ENCODE measurements at places on chromosomes 2 and 18.

GRCh38 chr2:17125989-17126620, 392.1 kb downstream of the RAD51AP2 start:
- no peak for DNase-seq

- no peak for DNase-seq
Measured at GRCh38 chr2:97714084-97714949, 941 bp downstream of the ZAP70 start.

GRCh38 chr2:31255911-31256571, 22.1 kb downstream of the EHD3 start:
- DNase-seq: no peak

DNA sequence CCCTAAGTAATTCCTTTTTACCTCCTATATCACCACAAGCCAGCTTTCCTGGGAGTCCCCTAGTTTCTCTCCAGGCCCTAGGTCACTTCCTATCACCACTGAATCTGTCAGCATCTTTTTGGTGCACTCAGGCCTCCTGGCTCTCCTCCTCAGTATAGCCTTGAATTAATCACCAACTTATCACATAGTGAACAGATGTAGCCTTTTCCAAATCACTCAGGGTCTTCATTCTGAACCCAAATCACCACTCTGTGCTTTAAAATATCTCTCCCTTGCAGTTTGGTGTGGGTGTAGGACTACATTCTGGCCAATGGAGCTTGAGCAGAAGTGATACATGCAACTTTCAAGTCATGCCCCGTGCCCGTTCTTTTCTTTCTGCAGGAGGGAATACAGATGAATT, 29.6 kb upstream of the ATP8B1 start:
- no peak for DNase-seq

DNA sequence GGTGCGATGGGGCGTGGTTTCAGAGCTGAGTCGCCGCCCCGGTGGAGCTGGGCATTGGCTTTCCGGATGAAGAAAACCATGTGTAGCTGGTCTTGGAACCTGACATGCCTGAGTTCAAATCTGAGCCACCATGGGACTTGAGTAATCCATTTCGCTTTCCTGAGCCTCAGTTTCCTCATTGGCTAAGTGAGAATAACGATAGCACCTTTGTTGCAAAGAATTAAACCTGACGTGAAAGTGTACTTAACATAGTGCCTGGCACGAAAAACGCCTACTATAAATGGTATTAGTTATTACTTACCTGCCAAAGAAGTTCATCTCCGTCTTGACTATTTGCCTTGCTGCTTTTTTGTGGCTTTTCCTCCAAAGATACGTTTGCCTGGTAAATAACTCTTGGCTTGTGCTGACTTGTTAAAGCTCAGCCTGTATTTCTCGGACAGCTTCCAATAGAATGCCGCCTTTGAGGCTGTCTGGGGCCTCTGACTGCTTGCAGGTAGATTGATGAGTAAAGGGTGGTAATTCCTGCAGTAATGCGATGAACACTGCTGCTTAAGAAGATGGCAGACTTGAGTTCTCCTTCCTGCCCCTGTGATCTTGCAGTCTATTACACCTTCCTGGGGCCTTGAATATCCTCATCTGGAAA, 1.3 kb downstream of the CDCA7 start:
- no peak for DNase-seq

DNA sequence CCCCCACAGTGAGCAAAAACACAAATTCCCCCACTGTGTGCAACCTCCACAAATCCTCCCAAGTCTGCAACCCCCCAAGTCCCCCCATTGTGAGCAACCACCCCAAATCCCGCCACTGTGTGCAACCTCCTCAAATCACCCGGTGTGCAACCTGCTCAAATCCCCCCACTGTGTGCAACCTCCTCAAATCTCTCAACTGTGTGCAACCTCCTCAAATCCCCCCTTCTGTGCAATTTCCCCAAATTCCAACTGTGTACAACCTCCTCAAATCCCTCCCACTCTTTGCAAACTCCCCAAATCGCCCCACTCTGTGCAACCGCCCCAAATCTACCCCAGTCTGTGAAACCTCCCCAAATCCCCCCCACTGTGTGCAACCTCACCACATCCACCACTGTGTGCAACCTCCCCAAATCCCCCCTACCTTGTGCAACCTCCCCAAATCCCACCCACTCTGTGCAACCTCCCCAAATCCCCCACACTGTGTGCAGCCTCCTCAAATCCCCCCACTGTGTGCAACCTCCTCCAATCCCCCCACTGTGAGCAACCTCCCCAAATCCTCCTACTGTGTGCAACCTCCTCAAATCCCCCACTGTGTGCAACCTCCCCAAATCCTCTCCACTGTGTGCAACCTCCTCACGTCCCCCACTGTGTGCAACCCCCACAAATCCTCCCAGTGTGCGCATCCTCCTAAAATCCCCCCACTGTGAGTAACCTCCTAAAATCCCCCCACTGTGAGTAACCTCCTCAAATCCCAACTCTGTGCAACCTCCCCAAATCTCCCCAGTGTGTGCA, 115.2 kb downstream of the TPO start:
- DNase-seq: no peak

DNA sequence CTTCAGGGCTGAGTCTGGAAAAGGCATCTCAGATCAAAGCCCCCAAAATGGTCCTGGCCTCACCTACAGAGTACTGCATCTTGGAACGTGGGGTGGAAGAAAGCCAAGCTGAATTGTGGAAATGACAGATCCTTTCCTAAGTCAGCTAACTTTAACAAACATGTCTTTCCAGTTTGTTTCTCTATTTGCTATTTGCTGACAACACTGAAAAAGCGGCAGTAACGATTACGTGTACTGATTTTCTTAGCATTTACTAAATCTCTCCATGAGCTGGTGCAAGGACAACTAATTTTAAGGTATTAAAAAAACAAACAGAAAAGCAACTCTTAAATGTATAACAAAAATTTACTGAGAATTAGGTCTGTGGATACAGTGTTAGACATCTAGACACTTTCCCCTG, 1.1 kb downstream of the HIBCH start:
- no peak for DNase-seq

DNA sequence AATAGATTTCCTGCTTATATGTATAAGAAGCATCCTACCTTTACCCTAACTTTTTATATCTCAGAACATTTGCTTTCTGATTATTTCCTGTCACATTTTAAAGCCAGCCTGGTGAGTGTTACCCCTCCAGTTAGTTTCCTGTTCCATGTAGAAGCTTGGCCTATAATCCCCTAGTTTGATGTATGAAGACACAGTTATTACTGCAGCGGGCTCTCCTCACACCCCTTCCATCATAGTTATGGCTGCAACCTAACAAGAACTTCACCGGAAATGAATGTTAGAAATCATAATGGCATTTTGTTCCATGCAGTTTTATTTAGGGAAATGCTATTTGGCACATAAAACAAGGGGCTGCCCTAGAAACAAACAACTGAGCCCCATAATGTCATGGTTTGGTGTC, 400.2 kb upstream of the SETBP1 start:
- no peak for DNase-seq

GRCh38 chr18:9614401-9615279, at the start of gene PPP4R1:
Gene PPP4R1, minus strand, starts transcription at chr18:9614559. Its CDS starts 75 bp downstream, at chr18:9614484.
- peak; percentile 67 for DNase-seq

DNA sequence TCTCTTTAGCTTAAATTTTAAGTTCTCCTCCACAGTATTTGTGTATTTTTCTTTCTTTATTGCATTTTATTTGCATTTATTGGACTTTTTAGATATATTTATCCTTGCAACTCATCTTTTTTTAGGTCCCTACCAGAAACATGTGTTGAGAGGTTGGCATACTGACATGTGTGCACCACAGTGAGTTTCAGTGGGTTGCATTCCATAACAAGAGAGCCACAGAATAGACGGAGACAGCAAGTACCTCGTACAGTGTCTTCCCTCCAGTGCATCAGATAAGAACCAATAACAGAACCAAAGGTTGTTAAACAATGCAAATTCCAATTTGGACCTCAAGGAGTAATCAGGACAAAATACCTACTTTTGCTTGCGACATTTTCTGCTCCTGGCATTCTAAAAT, 111.9 kb downstream of the DNAH7 start:
- no peak for DNase-seq

DNA sequence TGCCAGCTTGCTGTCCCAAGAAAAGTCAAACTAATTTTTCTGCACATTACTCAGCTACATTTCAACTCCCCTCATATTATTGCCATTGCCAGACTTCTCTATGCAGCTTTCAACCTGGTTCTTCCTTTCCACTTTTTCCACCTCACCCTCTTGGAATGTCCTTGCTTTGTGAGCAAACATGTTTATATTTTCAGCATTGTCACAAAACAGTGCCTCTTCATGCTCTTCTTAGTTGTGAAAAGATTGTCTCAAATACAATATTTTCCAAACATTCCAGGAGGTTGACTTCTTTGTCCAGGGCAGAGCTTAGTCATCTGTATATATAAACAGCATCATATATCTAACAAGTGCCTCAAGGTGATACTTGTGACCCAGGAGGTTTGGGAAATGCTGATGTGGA, 803.3 kb upstream of the CELF4 start:
- no peak for DNase-seq

DNA sequence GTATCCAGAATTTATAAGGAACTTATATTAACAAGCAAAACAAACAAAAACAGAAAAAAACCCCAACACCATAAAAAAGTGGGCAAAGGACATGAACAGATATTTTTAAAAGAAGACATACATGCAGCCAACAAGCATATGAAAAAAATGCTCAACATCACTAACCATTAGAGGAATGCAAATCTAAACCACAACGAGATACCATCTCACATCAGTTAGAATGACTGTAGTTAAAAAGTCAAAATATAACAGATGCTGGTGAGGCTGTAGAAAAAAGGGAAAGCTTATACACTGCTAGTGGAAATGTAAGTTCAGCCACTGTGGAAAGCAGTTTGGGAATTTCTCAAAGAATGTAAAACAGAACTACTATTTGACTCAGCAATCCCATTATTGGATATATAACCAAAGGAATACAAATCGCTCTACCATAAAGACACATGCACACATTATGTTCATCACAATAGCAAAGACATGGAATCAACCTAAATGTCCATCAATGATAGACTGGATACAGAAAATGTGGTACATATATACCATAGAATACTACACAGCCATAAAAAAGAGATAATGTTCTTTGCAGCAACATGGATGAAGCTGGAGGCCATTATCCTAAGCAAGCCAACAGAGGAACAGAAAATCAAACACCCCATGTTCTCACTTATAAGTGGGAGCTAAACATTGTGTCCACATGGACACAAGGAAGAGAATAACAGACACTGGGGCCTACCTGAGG, 25.3 kb downstream of the PREPL start:
- no peak for DNase-seq

- DNase-seq: no peak
Measured at GRCh38 chr2:54677476-54678265, 45.8 kb upstream of the EML6 start.

GRCh38 chr2:100235098-100235497, 87.2 kb downstream of the LONRF2 start:
- DNase-seq: peak; percentile 66

DNA sequence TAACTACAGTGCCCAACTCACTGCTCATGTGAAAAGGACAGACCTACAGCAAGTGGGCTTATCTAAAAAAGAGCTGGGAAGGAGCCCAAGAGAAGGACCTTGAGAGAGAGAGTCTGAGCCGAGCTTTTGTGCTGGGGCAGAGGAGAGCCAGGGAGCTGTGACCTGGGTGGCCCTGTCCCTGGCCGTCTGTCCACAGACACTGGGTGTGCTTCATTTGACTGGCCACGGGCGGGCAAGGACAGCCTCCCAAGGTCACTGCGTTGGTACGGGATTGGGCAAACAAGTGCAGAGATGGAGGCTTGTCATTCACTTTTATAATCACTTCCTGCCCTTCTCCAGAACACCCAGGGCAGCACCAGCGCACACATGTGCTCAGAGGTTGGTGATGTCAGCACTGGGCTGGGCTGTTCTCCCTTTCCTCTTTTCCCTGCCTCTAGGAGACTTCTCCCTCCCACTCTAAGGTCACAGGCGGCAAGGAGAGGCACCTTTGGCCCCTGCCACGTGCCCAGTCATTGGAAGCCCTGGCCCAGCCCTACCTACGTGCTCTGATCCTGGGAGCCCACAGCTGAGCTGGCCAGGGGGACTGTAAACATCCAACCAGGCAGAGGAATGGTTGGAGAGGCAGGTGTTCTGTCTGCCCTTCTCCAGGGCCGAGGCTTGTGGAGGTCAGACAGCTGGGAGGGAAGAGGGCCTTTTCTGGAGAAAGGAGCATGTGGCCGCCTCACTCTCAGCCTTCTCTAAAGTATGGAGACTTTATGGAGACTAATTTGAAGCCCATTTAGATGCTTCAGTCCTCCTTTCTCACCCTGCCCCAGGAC, 6.4 kb upstream of the PSD4 start:
- peak; percentile 46 for DNase-seq

DNA sequence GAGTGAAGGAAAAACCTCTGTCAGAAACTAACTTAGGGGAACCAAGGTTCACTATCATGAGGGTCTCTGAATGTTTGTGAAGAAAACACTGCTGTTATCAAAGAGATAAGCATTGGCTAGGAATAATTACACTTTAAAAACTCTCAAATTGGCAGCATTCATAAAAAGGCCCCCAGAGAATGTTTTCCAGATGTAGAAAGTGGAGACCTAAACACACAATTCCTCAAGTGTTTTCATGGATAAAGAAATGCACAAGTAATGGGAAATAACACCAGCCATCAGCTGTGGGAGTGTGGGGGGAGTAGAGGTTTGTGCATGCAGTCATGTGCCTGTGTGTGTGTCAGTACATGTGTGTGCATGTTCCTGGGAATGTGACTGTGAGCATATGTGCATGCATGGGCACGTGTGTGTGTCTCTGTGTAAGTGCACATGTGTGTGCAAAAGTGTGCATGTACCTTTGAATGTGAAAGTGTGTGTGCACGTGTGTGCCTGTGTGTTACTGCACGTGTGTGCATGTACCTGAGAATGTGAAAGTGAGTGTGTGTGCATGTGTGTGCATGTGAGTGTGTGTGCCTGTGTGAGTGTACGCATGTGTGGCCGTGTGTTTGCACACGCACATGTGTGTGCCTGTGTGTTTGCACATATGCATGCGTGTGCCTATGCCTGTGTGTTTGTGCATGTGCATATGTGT, 854.3 kb upstream of the SALL3 start:
- no peak for DNase-seq

DNA sequence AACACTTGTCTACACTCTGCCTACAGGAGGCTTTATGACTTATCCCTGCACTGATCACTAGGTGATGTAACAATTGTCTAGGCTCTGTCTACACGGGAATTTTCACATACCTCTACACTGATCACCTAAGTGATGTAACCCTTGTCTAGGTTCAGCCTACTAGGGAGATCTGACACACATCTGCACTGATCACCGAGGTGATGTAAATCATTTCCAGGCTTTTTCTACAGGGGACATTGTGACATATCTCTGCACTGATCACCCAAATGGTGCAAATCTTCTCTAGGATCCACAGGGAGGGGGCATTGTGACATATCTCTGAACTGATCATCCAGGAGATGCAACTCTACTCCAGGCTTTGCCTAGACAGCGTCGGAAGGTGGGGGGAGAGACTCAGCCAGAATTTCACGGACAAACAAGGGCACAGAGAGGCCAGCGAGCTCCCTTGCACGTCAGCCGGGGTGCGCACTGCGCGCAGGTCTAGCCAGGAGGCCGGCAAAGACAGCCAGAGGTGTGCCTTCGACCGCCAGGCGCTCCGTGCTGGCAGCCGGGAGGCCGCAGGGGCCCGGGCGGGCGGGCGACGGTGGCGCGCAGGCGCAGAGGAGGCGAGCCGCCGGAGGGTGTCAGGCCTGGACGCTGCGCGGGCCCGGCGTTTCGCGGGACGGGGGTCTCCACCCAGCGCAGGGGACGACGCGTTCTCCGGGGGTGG, 46.9 kb upstream of the USP14 start:
- peak; percentile 76 for DNase-seq

Measured in CD4-positive, alpha-beta T cell treated with Interleukin-15 for 1 hour (primary cell).